ENCODE measurements at places on chromosomes 13 and 19. TPM values are rescaled to one million over a fixed set of nuclear protein-coding genes. Genes with fewer than 3 reads are reported as not detected.
A peak's percentile ranks its signal among the peaks of the same experiment; 100 is the strongest.

- peaks cover 36% of the 10 kb centered on the region for H3K4me1 ChIP-seq
- DNase-seq = no peak
- peak overlapping the region; percentile 94 for H3K27ac ChIP-seq
- H3K36me3 ChIP-seq = no peaks in the 10 kb centered on the region
- no peaks in the 10 kb centered on the region for H3K27me3 ChIP-seq
- no peak overlapping the region for H3K4me3 ChIP-seq
Observed at GRCh38 chr13:95275322-95276036, 25.8 kb downstream of the ABCC4 start.

DNA sequence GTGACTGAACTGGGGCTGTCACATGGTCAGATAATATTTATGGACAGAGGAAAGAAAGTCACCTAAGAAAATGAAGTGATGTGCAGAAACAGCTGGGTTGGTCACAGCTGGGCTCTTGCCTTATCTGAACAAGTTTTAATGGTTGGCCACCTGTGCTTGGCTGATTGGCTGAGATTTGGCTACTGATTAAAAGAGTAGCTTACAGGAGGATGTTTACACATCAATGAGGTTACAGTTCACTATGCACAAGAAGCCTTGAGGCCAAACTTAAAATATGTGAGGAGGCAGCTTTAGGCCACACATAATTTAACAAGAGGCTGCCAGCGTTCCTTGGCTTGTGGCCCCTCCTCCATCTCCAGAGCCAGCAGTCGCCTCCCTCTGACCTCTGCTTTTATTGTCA, 99.2 kb upstream of the C1QTNF9B start:
- H3K4me3 ChIP-seq = no peak overlapping the region
- H3K27ac ChIP-seq = no peak overlapping the region
- H3K36me3 ChIP-seq = no peaks in the 10 kb centered on the region
- DNase-seq = no peak

The ZNF20 gene
- not detected for total RNA-seq

The CGB1 gene
- not detected for total RNA-seq

The SERTM1 gene
- 0.36 TPM for total RNA-seq

The LGALS7 gene
- total RNA-seq = not detected

The GJA3 gene
- total RNA-seq = 5.2 TPM

All from prostate gland (tissue), 2 donors.